Kidney tubule cell (primary cell): ENCODE measurements at places on chromosomes 1 and 21.

DNA sequence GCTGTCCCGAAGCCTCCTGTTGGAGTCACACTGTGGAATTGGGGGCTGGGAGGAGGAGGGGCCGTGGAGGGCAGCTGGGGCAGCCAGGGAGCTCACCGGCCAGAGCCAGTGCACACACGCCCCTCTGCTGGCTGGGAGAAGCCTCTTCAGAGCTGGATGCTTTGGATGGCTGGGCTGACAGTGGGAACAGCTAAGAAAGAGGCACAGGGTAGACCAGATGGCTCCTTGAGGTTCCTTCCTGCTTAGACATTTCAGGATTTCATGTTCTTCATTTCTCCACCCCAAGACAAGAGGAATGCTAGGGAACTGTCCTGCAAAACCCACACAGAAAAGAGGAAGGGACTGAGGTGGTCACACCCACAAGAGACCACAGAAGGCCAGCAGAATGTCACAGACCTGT lies 254.8 kb upstream of the VAMP3 start:
- DNase-seq, result peak; percentile 8

DNA sequence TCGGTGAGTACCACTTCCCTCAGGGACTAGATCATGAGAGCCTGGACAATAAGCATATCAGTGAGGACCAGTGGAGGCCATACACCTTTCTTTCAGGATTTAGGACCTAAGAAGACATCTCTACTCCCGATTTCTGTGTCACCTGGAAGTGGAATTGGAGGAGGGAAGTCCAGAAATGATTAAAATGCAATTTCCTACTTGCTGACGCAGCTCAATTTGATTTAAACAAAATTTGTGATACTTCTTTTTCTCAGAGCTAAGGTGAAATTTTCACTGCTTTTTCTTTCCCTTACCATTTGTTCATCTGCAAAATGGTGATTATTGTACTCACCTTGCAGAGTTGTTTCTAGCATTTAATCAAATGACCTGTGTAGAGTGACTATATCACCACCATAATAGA lies 38.8 kb upstream of the BTG3 start:
- no peak for DNase-seq

DNA sequence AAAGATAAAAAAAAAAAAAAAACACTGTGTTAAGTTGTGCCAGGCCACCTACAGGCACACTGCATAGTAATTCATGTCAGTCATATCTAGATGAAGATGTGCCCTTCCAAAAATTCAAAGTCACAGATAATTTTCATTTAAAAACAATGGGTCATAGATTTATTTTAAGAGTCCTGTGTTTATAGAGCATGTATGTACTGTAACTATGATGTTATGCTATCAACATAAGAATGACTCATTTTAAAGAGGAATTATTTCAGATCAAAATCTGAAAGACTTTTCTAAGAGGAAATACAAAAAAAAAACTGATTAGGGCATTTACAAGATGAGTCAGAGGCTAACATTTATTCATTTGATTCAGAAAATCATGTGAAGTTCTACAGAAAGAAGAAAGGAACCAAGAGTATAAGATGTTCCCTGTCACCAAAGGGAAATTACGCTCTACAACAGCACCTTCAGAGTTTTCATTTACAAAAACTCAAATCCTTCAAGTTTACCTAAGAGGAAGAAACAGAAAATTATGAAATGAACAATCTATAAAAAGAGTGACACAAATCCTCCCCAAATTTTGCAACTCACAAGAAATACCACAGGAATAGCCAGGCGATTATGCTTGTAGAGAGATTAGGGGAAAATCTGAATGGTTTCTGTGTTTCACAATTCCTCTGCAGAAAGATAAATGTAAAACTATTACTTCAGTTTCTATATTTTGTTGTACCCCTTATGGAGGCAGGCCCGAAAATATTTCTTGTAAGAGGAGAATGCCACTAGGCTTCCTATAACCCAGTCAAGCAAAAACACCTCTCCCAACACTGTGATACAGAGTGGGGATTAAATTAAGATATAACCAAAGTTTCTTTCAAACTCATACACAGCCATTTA lies 13.8 kb downstream of the TP53BP2 start:
- DNase-seq, result peak; percentile 74

DNA sequence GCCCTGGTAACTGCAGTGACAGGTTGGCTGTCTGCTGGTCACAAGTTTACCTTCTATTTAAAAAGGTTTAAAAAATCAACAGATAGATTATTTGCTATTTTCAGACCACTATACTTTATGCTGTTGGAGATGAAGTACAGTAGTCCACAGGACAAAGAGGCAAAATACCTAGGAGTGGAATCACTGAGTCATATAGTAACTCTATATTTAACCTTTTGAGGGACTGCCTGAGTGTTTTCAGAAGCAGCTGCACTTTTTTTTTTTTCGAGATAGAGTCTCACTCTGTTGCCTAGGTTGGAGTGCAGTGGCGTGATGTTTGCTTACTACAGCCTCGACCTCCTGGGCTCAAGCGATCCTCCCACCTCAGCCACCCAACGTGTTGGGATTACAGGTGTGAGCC lies 11.7 kb downstream of the CNIH4 start:
- DNase-seq, result no peak

DNA sequence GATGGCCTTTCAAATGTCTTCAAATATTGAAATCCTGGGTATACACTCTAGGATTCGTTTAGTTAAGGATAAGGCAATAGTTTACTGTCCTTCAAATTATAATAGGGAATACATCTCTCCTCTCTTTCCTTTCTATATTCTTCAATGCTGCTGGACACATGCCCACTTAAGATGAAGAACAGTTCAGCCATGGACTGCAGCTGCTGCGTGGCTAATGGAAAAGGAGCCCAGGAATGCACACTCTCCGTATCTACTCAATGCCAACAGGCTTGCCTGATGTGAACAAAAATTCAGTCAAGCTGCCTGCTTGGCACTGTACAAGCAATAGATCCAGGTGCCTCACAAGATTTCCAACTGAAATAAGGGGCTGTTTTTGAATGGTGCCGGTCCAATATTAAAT lies 321.2 kb upstream of the LYPLAL1 start:
- DNase-seq, result no peak

- no peak for DNase-seq
Measured at GRCh38 chr1:208234721-208235120, 9.5 kb downstream of the PLXNA2 start.

- peak; percentile 64 for DNase-seq
Measured at GRCh38 chr1:8031176-8031785, 5.2 kb upstream of the ERRFI1 start.

GRCh38 chr1:201328576-201328975 lies 45.3 kb downstream of the PKP1 start:
- DNase-seq, result no peak

GRCh38 chr21:40166291-40166843 lies 299.1 kb downstream of the PCP4 start:
- no peak for DNase-seq

DNA sequence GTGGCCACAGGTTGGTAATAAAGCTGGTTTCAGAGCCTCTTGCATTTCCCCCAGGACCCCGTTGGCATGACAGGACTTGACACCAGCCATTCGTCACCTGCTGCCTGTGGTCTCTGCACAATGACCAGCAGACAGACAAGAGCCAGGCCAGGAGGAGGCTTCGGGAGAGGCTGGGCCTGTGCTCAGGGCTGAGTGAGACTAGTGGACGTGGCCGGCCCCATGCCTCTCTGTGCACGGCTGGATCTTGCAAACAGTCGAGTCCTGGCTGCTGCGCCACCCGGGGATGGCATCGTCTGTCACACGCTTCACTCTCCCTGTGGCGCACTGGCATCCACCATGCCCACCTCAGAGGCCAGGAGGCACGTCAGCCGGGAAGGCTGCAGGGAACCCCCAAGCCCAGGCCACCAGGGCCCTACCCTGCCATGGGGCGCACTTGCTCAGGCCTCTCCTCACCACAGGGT lies 177.4 kb upstream of the ARHGEF16 start:
- DNase-seq, result no peak

DNA sequence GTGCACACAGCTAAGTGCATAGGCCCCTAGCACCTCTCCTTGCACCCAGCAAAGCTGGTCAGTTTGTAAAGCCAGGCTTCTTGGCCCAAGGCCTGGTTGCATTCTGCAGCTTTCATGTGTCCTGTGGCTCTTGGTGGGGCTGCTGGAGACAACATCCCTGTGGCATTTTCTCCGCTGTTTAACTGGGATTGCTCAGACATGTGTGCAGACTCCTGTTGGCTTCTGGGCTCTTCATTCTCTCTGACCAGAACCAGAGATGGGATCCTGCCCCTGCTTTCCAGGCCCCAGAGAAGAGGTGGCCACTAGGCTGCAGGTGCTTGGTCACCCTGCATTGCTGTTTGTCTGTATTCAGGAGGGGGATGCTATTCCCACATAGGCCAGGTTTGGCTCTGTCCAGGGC lies 50.8 kb downstream of the FAM78B start:
- no peak for DNase-seq

- DNase-seq, result no peak
Measured at GRCh38 chr1:150688763-150689162, 8.2 kb downstream of the GOLPH3L start.

GRCh38 chr1:94721240-94721639 lies 98.9 kb upstream of the SLC44A3 start:
- DNase-seq, result no peak

DNA sequence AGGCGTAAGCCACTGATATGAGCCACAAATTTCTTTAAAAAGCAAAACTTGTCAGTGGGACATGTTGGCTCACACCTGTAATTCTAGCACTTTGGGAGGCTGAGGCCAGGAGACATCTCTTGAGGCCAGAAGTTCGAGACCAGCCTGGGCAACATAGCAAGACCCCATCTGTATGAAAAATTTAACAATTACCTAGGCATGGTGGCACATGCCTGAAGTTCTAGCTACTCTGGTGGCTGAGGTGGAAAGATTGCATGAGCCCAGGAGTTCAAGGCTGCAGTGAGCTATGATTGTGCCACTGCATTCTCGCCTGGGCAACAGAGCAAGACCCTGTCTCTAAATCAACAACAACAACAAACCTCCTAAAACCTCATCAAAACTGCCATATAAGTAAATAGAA lies 147.6 kb upstream of the BARHL2 start:
- DNase-seq, result no peak

DNA sequence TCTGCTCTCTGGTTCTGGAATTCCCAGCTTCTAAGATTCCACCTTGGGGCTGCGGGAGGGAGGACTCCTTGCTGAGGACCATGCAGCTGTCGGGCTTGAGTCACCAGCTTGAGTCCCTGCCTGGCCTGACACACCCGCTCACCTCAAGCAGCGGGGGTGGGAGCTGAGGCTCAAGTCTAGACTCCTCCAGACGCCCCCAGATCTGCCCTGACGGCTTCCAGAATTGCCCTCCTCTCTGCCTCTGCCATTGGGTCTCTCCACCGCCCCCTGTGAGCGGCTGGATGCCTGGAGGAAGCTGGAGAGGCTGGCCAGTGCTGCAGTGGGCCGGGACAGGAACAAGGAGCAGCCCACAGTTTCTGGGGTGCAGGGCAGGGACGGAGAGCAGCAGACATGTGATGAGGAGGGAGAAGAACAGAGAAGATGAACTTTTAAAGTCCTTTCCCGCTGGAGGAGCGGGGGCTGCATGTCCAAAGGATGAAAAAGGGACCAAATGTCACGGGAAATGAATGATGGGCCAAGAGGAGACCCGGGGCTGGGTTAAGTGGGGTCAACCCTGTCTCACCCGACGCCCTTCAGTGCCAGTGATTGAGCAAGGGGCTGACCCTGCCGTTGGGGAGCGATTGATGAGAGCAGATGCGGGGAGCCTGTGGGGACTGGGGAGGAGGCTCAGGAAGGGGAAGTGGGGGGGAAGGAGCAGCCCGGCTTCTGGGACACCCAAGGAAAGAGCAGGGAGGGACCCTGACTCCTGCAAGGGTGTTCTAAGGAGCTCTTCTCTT lies 13.5 kb downstream of the CRABP2 start:
- peak; percentile 77 for DNase-seq

GRCh38 chr1:26788836-26789611 lies 1.3 kb downstream of the PIGV start:
- DNase-seq, result peak; percentile 90

DNA sequence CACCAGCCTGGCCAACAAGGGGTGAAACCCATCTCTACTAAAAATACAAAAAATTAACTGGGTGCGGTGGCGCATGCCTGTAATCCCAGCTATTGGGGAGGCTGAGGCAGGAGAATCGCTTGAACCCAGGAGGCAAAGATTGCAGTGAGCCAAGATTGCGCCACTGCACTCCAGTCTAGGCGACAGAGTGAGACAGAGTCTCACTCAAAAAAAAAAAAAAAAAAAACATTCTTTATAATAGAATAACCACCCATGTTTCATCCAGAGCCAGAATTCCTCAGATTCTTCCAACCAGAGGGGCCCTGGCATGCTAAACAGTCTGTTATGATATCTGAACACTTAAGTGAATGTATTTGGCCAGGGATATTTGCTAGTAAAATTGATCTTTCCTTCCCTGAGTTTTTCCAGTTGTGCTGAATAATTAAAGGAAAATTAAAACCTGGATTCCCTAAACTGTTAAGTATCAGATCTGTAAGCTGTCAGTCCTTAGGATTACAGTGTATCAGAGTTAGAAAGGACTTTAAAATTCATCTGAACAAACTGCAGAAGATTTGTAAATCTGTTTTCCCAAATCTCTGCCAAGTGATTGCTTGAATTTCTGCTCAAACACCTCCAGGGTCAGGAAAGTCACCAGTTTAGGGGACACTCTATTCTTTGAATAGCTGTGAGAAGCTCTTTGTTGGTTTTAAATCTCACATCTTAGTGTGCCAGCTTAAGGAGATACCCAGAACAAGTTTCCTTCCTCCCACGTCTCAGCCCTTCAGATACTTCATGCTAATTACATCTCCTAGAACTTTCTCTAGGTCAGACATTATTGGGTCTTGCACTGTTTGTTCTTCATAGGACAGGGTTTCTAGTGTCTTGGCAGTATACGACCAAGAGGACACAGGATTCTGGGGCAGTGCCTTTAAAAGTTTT lies 84.6 kb upstream of the BMP8A start:
- peak; percentile 74 for DNase-seq

- DNase-seq, result no peak
Measured at GRCh38 chr1:56464294-56464693, 115.1 kb downstream of the PLPP3 start.

GRCh38 chr1:153441238-153441755 lies 19.2 kb downstream of the S100A7 start:
- DNase-seq, result no peak

GRCh38 chr1:57470036-57470435 lies 46.2 kb upstream of the DAB1 start:
- peak; percentile 40 for DNase-seq

DNA sequence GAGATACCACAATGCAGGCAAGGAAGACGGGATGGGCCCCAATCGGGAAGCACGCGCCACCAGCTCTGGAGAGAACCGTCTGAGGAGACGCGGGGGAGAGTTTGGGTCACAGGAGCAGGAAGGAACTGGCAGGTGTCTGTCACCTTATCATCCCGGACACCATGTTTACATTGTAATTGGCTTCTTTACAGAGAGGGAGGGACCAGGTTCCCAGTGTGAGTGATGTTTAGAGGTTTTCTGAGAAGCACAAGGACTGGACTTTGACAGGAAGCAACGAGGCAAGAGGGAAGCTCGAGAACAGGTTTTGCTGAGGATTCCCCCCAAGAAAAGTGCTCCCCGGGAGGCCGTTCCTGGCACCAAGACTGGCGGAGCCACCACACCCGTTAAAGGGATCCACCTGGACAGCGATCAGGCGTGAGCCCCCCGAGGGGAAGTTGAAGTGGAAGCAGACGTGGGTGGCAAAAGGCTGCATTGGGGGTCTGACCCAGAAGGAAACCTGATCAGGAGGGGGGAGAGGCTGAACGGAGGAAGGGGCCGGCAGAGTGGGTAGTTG lies 957 bp downstream of the EPS15 start:
- peak; percentile 73 for DNase-seq
